ENCODE measurements at places on chromosomes 13 and 19. TPM values are rescaled to one million over a fixed set of nuclear protein-coding genes. Genes with fewer than 3 reads are reported as not detected.

DNA sequence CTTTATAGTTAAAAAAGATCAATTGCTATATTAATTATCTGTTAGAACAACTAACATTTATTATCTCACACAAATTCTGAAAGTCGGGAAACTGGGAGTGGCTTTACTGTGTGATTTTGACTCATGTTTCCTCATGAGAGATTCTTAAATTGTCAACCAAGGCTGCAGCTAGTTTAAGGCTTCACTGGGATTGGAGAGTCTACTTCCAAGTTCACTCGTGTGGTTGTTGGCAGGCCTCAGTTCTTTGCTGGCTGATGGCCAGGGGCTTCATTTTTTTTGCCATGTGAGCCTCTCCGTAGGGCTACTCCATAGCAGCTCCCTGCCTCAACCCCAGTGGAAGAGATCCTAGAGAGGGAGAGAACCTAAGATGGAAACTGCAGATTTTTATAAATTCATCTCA lies 24.5 kb upstream of the LPAR6 start:
- no peak for DNase-seq

- DNase-seq: peak; percentile 17
Measured at GRCh38 chr13:74726206-74726605, 592.0 kb upstream of the KLF12 start.

DNA sequence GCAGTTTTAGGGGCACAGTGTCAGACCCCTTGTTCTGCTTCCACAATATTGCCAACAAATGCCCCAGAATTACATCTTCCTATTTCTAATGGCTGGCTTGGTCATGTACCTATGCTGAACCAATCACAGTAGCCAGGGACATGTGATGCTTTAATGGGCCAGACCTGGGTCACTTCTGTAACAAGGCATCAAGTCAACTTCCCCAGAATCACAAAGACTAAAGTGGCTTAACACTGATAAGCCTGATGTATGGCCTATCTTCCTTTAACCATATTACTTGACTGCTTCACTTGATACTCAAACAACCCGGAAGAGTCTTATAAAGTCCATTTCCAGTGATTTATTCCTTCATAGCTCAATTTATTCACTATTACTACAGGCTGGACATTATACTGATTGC lies 19.6 kb downstream of the LNX2 start:
- no peak for DNase-seq

DNA sequence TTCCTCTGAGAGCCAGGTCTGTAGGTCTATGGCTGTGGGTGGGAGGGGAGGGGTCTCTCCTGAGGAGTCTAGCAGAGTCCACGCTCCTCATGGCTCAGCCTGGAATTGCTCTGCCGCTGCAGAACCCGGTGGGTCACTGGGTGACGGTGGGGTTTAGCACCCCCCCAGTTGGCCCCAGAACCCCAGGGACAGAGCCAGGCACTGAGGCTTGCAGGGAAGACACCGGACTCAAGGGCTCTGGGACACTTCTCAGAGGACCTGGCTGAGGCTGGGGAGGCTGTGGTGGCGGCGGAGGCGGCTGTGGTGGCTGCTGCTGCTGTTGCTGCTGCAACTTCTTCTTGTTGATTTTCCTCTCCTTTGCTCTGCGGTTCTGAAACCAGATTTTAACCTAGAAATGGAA lies 6.1 kb downstream of the CDX2 start:
- no peak for DNase-seq

GRCh38 chr13:42740753-42741152 lies 40.6 kb upstream of the FAM216B start:
- DNase-seq: no peak

DNA sequence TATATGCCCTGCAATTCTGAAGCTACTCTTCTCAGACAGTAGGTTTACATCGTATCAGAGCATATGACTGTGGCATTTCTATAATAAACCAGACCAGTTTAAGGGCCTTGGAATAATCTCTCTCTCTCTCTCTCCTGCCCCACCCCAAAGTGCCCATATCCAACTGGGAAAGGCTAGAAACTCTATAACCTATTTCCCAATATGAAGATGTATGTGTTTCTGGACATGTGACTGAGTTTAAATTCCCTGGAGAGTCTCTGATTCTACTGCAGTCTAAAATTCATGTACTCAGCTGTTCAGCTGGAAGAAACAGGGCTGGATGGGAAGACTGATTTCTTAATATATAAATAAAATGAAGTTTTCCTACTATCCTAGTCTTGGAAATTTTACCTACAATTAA lies 91.9 kb upstream of the MBNL2 start:
- DNase-seq: no peak

- no peak for DNase-seq
Measured at GRCh38 chr13:37869756-37870488, at the start of gene TRPC4. Gene TRPC4, minus strand, starts transcription at chr13:37869772. Its CDS starts 86,439 bp downstream, at chr13:37783333.

GRCh38 chr13:43981091-43981490 lies 101.4 kb downstream of the LACC1 start:
- no peak for DNase-seq

GRCh38 chr13:97715763-97716162 lies 237.7 kb upstream of the IPO5 start:
- DNase-seq: no peak

- DNase-seq: no peak
Measured at GRCh38 chr19:23346696-23347095, 48.6 kb downstream of the ZNF91 start.

DNA sequence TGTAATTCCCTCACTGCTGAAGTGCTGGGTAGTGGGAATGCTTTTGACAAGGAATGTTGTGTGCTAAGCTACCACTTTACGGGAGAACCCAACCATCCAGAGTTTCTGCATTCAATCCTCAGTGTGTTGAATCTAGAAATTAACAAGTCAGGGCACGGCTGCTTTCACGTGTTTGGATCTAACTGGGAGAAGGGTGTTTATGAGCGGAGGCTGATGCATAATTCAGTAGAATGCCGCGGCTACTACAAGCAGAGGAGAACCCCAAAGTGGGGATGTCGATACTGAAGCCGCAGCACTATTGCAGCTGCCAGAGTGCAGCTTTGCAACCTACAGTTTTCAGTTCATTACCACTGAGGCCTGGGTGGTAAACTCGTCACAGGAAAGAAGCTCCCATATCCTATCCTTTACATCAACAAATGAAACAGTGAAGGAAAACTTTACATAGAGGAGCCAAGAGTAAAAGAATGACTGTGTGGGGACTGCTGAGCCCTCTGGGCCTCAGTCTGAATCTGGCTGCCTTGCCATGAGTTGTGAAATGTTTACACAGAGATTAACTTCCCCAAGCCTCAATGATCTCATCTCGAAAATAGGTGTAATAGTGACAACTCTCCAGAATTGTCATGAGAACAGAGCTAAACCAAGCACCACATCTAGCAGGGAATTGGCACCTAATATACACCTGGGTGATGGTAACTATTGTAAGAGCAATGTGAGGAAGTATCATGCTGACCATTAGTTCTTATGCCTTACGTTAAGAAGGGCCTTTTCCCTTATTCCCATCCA lies 531.7 kb downstream of the MYO16 start:
- peak; percentile 60 for DNase-seq

DNA sequence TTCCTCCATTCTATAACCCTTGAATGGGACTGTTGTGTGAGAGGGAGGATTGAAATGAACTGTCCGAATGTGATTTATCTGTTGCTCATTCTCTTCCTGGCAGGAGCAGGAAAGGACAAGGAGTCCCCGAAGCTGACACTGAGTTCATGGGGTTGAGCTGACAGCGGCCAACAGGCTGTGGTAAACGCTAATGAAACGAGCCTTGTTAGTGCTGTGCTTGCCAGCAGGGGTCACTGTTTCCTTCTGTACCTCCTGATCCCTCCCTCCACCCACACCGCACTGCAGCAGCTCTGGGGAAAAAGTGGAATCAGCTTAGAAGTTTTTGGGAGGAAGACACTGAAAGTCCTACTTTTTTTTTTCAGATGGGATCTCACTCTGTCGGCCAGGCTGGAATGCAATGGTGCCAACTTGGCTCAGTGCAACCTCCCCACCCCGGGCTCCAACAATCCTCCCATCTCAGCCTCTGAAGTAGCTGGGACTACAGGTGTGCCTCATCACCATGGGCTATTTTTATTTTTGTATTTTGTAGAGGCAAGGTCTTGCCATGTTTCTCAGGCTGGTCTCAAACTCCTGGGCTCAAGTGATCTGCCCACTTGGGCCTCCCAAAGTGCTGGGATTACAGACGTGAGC lies 6.7 kb upstream of the ZNF761 start:
- peak; percentile 93 for DNase-seq

- DNase-seq: no peak
Measured at GRCh38 chr13:42333613-42334328, 61.8 kb downstream of the AKAP11 start.

GRCh38 chr19:15453906-15454860 lies 4.4 kb upstream of the WIZ start:
- DNase-seq: no peak

Gene ARHGEF7
- 53.6 TPM for total RNA-seq

Gene ZNF208
- total RNA-seq: 17.4 TPM

Gene ALOX5AP
- total RNA-seq: 16.2 TPM

Gene SOX21
- not detected for total RNA-seq

Gene ZNF223
- 2.6 TPM for total RNA-seq

Gene KLK14
- not detected for total RNA-seq
